ENCODE measurements at places on chromosomes 4 and X.

DNA sequence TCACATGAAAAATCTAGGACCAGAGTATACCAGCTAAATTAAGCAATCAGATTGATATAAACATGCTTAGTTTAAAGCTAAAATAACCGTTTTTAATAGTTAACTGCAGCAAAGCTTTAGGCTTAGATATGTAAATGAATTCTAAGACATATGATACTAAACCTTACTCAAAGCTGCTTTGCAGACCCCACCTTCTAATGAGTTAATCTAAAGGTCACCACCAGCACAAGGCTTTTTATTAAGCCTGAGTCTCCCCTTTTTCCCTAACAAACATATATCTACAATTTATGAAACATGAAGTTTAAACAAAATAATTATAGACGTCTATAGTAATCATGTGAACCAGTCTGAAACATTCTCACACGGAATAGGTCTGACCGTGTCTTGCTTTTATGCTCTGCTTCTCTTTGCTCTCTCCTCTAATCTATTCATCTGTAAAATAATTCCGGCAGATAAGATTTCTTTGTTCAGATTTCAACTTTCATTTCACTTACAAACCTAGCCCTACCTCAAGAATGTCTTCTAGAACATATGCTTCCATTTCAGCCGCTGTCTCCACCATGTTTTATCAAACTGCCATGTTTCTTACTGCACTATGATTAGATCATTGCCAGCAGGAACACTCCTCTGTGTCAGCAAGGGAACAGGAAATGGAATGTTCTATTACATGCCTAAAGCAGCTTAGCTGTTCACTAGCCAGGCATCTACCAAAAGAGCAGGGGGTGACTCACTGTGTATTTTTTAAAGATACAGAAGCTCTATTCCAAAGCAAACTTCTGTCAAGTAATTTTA lies 35.9 kb downstream of the ANKRD17 start:
- no peak for DNase-seq

DNA sequence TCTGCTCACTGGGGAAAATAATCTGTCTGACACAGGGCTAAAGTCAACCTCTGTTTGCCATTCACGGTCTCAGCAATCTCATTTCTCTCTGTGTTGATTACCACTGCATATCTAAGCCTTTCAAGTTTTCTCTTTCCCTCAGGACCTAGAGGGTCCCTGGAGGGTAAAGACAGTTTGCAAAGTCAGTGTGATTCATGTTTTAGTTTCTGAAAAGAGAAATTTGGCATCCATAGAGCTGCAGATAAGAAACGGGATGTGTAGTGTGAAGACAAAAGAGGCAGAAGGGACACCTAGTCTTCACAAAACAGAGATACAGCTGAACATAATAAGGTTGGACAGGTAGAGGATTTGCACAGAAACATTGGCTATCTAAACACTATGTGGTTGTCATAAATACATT lies 34.5 kb upstream of the KDR start:
- no peak for DNase-seq

- no peak for DNase-seq
These were observed 28.2 kb downstream of the CENPU start for GRCh38 chr4:184705692-184706091.

DNA sequence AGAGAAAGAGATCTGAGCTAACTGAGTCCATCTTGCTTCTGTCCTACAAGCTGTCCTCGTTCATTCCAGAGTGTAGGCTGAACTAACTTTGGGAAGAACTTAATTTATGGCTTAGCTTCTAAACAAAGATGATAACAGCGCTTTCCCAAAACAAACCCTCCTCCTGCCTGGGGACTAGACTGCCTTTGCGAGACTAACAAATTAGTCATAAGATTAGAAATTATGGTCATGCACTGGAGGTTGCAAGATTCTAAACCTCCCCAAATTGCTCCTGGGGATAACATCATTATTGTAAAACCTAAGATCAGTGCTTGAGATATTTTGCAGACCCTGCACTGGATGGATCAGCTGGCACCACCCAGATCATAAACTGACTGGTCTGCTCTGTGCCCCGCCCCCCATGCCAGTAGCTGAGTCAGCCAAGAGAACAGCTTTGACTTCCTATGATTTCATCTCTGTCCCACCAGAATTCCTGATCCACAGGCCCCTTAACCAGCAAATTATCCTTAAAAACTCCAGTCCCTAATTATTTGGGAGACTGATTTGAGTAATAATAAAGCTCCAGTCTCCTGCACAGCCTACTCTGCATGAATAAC lies 883.3 kb downstream of the TRIML1 start:
- DNase-seq: no peak

- no peak for DNase-seq
These were observed 3.1 kb downstream of the PDGFC start for GRCh38 chr4:156968479-156968984.

GRCh38 chr4:8359193-8359592 lies 81.3 kb downstream of the ACOX3 start:
- no peak for DNase-seq

DNA sequence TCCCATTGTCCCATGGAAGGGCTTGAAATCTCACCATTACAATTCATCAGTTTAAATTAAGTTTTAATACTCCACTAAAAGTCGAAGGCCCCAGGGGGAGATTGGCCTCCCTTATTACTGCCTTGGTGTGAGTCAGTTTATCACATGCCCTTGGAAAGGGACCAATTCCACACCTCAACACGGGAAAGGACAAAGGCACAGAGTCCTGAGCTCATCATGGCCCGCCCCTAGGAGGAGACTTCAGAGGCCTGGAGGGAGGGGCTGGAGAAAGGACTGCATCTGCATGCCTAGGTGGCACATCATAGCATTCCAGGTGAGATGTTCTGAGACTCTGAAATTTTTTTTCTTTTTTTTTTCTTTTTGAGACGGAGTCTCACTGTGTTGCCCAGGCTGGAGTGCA lies 2.8 kb upstream of the SEL1L3 start:
- no peak for DNase-seq

GRCh38 chrX:24647257-24648058 lies at the start of gene PCYT1B:
Gene PCYT1B (minus strand): TSS chrX:24647347. CDS start chrX:24647105, 242 bp downstream.
- DNase-seq: peak; percentile 58

DNA sequence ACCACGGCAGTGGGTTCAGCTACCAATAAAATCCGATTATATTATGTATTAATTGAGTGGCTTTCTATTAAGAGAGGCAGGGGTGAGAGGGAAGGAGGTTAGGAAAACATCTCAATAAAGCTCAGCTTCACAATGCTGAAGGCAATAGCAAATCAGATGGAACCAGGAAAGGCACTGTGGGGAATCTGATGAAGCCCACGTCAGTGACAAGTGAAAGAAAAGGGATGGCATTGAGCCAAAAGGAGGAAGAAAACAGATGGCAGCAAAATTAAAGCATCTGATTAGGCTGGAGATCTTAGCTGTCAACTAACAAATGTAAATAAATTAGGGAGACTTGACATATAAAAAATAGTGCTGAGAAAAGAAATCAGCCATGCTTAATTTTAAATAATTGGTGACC lies 180.9 kb downstream of the RASL11B start:
- no peak for DNase-seq

DNA sequence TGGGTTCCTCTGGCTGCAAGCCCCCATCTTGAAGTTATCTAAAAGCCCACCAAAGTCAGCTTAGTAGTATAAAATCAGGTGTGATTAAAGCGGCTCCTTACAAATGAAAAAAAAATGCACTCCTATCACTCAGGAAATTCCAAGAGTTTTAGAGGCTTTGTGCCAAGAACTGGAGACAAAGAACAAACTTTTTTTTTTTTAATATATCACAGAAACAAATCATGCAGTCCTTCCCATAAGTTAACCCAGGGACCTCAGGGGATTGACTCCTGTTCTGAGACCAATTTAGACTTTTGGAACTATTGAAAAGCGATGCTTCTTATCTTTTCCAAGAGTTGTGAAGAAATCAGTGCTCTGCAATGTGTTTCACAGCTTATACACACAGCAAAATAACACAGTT lies 53.6 kb downstream of the HHIP start:
- DNase-seq: no peak

GRCh38 chr4:179634862-179635261 lies 2192.6 kb upstream of the AGA start:
- DNase-seq: no peak

DNA sequence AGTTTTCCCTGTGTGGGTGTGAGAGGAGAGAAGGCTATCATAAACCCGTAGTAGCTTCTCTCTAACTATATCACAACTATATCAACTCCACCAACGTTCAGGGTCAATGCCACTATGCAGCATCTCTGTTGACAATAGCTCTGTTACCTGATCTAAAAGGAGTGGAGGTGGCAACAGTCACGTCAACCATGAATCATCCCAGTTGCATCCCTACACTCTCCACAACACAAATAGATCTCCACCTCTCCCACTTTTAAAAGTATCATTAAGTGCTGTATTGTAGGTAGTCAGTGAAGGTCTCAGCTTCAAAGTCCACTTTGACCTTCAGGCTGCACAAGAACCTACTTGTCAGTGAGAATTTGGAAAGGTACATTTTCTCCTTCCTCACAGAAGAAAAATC lies 600.5 kb upstream of the GRIA3 start:
- DNase-seq: no peak

- DNase-seq: no peak
These were observed 328.0 kb downstream of the NAF1 start for GRCh38 chr4:162838671-162839070.

DNA sequence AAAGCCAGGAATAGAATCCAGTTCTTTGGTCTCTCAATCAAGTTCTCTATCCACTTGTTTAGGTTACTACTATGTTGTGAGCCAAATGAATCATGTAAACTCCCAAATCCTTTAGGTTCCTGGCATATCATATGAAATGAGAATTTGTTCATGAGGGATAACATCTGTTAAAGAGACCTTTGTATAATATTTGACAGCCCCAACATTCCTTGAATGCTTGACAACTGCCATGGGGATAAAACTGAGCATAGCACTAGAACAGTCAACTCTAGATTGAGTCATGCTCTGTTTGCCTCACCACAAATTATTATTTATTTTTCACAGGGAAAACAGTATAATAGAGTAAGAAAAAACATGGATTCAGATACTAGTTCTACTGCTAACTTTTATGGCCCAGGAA lies 93.3 kb downstream of the NAA11 start:
- DNase-seq: no peak

GRCh38 chr4:118776157-118776954 lies 59.6 kb downstream of the SEC24D start:
- no peak for DNase-seq

- DNase-seq: no peak
These were observed 4.5 kb upstream of the PPP2R2C start for GRCh38 chr4:6476893-6477292.

- DNase-seq: no peak
These were observed 340.1 kb upstream of the PPARGC1A start for GRCh38 chr4:24229978-24230377.

GRCh38 chr4:165516281-165516833 lies 137.5 kb downstream of the CPE start:
- DNase-seq: no peak

GRCh38 chr4:177214935-177215334 lies 94.7 kb upstream of the NEIL3 start:
- no peak for DNase-seq

DNA sequence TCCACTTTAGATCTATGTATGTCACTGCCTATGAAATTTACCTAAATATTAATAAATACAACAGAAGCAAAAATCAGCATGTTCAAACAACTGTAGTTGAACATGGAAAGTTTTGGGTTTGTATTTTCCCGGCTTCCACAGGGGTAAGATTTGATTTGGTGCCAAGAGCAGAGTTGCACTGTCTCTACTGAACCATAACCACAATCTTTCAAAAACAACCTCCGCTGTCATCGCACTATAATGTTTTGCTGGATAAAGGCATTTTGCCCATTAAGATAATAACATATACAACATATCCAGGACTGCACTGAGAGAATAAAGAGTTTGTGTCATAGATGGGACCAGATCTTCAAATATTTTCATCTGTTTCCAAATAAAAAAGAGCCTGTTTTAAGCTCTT lies 94.9 kb downstream of the TENM3 start:
- no peak for DNase-seq

DNA sequence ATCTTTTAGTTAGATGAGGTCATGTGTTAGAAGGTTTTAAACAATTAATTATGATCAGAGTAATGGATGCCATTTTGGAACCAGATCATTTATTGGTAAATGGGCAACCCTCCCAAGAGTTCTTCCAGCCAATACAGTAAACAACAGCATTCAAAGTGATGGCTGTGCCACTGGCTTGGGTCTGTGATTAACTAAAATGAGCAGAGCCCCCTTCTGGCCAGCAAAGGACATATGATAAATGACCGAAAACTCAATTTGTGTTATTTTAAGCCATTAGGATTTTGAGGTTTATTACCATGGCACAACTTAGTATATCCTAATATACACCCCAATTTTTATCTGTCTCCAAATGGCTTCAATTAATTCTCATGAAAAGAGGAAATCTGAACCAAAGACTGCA lies 90.8 kb upstream of the NPFFR2 start:
- no peak for DNase-seq

- no peak for DNase-seq
These were observed 357.4 kb downstream of the STIM2 start for GRCh38 chr4:27218013-27218412.

DNA sequence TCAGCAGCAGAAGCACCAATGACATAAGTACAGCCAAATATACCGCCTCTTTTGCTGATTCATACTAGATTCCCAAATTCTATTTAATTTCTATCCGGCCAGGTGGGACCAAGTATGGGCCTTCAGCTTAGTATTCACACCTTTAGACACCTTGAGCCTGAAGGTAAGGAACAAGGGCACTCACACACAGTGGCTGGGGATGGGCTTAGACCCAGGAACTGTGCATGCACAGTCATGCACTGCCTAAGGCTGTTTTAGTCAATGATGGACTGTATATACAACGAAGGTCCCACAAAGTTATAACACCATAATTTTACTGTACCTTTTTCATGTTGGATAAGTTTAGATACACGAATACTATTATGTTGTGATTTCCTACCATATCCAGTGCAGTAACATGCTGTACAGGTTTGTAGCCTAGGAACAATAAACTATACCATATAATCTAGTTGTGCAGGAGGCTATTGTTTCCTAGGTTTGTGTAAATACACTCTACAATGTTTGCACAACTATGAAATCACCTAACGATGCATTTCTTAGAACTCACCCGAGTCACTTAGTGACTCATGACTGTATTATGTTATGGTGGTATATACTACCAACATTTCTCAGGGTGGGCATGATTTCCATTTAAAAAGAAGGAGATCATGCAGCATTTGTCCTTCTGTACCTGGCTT lies 9.7 kb upstream of the CLNK start:
- no peak for DNase-seq

DNA sequence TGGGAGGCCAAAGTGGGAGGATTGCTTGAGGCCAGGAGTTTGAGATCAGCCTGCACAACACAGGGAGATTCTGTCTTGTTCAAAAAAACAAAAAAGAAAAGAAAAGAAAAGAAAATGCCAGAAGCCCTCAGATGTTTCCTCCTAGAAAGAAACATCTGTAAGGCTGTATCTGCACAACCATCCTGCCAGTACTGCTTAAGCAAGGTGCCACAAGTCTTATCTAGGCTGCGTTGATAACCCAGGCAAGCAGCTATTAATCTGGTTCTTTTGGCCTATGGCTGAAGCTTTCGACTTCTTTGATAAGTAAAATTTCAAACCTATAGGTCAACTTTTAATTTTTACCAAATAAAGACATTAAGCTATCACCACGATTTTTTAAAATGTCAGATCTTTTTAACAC lies 3.1 kb downstream of the COX18 start:
- DNase-seq: no peak
